ENCODE measurements at places on chromosomes 3 and 15.
A peak's percentile ranks its signal among the peaks of the same experiment; 100 is the strongest.

DNA sequence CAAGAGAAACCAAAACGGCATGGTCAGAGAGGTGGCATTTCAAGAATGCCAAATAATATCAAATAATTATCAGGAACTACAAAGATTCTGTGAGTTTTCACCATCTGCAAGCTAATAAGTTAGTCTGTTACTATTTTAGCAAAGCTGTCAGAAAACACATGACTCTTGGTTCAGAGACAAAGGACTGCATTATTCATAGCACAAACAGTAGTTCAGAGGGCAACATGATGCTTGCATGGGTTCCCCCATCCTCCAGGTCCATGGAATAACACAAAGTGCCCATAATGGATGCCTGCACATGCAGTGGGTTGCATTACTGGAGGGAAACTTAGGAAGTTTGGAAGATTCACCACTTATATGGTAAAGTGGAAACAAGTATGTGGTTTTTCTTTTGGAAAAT, 228.8 kb upstream of the ALCAM start:
- no peak for DNase-seq

DNA sequence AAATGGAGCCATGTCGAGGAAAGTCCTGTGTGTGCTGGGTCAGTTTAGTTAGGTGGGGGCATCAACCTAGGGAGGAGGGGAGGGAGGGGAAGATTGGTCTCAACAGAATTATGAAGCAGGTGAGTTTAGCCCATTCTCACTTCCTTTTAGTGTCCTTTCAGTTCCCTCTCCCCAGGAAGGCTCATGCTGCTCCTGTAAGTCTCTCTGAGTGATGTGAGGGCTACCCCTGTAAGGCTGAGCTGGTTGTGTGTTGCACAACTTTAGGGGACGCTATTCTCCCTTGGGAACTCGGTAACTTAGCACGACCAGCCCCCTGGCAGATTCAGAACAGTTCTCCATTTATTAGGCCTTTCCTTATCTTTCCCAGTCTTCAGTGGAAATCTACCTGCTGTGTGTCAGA, 21.2 kb downstream of the IL5RA start:
- DNase-seq, result no peak

- no peak for DNase-seq
These were observed 150.8 kb downstream of the MEGF11 start for GRCh38 chr15:66102563-66103292.

DNA sequence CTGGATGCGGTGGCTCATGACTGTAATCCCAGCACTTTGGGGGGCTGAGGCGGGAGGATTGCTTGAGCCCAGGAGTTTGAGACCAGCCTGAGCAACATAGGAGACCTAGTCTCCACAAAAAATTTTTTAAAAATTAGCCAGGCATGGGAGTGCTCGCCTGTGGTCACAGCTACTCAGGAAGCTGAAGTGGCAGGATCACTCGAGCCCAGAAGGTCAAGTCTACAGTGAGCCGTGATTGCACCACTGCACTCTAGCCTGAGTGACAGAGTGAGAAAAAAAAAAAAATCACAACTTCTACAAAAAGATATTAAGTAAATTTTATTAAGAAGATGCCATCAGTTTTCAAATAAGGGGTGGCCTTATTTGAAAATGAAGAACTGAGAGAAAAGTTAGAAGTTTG, 11.9 kb upstream of the PLA2G4D start:
- no peak for DNase-seq

- peak; percentile 85 for DNase-seq
These were observed 2.3 kb upstream of the MBNL1 start for GRCh38 chr3:152266221-152266995.

GRCh38 chr3:129953621-129954020, 20.9 kb upstream of the TRH start:
- DNase-seq, result no peak

DNA sequence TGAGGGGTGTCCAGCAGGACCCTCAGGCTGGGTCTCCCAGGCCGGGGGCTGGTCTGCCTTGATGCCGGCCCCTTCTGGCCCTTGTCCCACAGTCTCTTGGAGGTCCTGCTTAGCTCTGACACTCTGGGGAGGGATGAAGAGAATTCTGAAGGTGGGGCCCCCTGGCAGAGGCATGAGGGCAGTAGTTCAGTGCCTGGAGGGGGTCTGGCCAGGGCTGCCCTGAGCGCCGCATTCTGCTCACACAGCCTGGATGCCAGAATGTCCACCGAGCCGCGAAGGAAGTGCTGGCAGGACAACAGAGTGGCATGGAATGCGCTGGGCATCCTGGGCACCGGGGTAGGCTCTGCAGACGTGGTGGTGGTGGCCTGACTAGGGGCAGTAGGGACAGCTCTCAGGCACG, 55.5 kb downstream of the SMAD6 start:
- no peak for DNase-seq

DNA sequence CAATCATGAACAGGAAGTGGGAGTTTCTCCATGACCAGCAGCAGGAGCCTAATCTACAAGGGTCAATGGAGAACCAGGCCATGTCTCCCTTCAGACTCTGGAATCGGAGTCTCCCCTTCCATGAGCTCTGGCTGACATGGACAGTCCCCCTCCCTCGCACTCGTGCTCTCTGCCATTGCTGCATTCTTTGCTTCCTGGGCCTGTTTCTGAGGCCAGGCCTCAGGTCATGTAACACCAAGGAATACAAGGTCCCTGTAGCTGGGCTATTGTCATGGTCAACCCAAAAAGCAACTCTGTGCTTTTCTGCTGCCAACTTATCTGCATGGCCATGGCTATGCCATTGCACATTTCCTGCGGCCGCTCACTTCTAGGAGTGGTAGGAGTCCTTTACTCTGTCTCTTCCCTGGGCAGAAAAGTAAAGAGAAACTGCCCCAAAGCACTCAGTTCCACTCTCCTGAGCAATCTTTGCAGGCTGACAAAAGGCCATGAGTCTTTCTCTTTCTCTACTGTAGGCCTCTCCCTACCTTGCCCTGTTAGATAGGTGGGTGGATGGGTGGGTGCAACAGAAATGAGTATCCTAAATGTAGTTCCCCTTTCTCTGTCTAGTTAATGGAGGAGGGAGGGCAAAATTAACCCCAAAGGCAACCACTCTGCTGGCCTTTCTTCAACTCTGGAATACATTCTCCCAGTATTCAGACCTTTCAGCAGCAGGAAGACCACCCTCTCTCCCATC, 40.8 kb upstream of the PROK2 start:
- no peak for DNase-seq

DNA sequence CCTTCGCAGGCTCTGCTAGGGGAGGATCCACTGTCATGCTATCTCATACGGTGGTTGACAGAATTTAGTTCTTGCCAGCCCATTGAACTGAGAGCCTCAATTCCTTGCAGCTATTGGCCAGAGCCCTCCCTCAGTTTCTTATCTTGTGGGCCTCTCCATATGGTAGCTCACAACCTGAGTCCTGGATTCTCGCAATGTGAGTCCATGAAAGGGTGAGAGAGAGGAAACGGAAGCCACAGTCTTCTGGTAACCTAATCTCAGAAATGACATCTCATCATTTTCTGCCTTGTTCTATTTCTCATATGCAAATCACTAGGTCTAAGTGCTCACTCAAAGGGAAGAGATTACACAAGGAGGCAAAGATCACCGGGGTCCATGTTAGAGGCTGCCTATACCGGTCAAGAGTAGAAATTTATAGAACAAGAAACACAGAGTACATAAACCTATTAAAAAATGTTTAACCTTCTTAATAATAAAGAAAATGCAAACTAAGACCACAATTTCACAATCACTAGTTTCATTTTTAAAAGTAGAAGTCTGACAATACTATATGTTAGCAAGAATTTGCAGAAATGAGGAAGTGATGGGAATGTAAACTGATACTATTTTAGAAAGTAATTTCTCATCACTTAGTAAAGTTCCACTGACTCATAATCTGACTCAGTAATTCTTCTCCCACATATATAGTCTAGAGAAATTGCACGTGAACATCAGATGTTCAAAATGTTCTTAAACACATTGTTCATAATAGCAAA, 378.4 kb upstream of the AGTR1 start:
- DNase-seq, result no peak

GRCh38 chr15:42784705-42785104, 47.8 kb upstream of the CDAN1 start:
- DNase-seq, result no peak

- no peak for DNase-seq
These were observed 32.2 kb downstream of the MCTP2 start for GRCh38 chr15:94263341-94264273.

DNA sequence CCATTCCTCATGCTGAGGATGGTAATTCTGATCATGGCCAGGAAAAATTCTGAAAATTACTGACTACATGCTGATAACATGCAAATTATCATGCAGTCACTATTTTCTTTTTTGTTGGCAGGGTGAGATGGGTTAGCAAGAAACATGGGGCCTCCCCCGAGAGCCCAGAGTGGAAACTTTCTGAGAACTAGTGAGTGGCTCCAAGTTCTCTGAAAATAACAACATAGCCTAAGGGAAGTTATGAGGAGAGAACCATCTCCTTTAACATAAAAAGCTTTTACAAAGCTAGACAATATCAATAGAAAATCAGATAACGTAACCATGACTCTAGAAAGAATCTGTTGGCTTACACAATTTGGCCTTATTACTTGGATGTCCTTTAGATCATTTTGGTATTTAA, 254.2 kb downstream of the PLOD2 start:
- DNase-seq, result no peak

- no peak for DNase-seq
These were observed 24.4 kb upstream of the RAP2B start for GRCh38 chr3:153137626-153138025.

- peak; percentile 53 for DNase-seq
These were observed 30.7 kb downstream of the XXYLT1 start for GRCh38 chr3:195240171-195240701.

GRCh38 chr15:90201130-90201943, at the start of gene SEMA4B:
Gene SEMA4B, plus strand, starts transcription at chr15:90201330. Its CDS starts 249 bp downstream, at chr15:90201579.
- no peak for DNase-seq

DNA sequence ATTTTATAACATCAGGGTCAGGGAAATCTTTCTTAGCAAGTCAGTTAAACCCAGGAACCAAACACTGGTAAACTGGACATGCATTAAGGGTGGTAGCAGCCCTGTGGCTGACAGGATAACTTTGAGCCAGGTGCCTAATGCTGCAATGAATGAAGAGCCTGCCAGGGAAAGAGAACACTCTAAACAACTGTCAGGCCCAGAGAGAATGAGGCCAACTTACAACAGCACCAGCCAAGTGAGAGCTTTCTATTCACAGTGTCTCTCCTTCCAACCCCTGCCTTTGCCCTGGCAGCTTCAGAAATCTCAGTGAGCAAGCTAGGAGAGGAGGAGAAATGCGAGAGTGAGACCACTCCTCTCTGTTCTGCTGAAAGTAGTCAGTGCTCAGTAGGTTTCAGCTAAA, 50.4 kb upstream of the ATP2C1 start:
- DNase-seq, result no peak

GRCh38 chr3:15360788-15361493, 28.6 kb upstream of the SH3BP5 start:
- DNase-seq, result no peak

GRCh38 chr15:95662638-95663037, 667.9 kb upstream of the NR2F2 start:
- DNase-seq, result no peak

GRCh38 chr15:88139936-88140335, 116.6 kb downstream of the NTRK3 start:
- DNase-seq, result no peak

Data from thoracic aorta (tissue), 2 donors.